ENCODE measurements at places on chromosomes 13 and 19. TPM values are rescaled to one million over a fixed set of nuclear protein-coding genes. Genes with fewer than 3 reads are reported as not detected.

RHPN2 gene
- not detected for total RNA-seq

DHDH gene
- not detected for total RNA-seq

ZNF888 gene
- 0.43 TPM for total RNA-seq

IRF2BP1 gene
- 45.7 TPM for total RNA-seq

NPHS1 gene
- not detected for total RNA-seq

PSG4 gene
- not detected for total RNA-seq

DNA sequence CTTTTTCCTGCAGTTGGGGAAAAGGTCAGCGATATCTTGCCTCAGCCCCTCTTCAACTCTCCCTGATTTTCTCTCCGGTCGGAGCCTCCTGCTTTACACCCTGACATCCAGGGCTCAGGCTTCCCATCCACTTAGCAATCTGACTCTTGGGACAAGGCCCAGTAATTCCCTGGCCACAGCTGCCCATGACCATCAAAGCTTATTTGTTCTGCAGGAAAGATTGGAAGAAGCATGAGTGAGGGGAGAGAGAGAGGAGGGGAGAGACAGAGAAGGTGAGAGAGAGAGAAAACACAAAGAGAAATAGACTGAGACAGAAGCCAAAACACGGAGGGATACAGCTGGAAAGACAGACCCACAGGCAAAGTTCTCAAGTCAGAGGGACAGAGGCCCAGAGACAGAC, 13.7 kb downstream of the SYT3 start:
- no peak for DNase-seq
- H3K36me3 ChIP-seq: no peaks in the 10 kb centered on the region
- H3K4me1 ChIP-seq: no peaks in the 10 kb centered on the region
- H3K4me3 ChIP-seq: no peak overlapping the region

GRCh38 chr19:56080669-56081401, 40.3 kb downstream of the ZNF787 start:
- no peaks in the 10 kb centered on the region for H3K36me3 ChIP-seq
- no peaks in the 10 kb centered on the region for H3K4me1 ChIP-seq
- no peak overlapping the region for H3K27ac ChIP-seq
- H3K4me3 ChIP-seq: peak overlapping the region; percentile 45

GRCh38 chr19:31627620-31628365, 278.6 kb upstream of the TSHZ3 start:
- no peak overlapping the region for H3K4me3 ChIP-seq
- no peaks in the 10 kb centered on the region for H3K36me3 ChIP-seq
- no peaks in the 10 kb centered on the region for H3K27me3 ChIP-seq
- H3K4me1 ChIP-seq: no peaks in the 10 kb centered on the region

- peaks cover 17% of the 10 kb centered on the region for H3K4me1 ChIP-seq
- peaks cover 11% of the 10 kb centered on the region for H3K27me3 ChIP-seq
- H3K4me3 ChIP-seq: no peak overlapping the region
- no peaks in the 10 kb centered on the region for H3K36me3 ChIP-seq
These were observed 1.6 kb upstream of the DIRAS1 start for GRCh38 chr19:2722541-2723344.

GRCh38 chr13:48334534-48335127, 31.1 kb downstream of the RB1 start:
- H3K36me3 ChIP-seq: peaks cover 3% of the 10 kb centered on the region
- no peak overlapping the region for H3K27ac ChIP-seq
- DNase-seq: no peak
- no peaks in the 10 kb centered on the region for H3K4me1 ChIP-seq
- H3K27me3 ChIP-seq: no peaks in the 10 kb centered on the region

- H3K36me3 ChIP-seq: no peaks in the 10 kb centered on the region
- no peak overlapping the region for H3K27ac ChIP-seq
- H3K27me3 ChIP-seq: no peaks in the 10 kb centered on the region
These were observed 10.7 kb downstream of the APLP1 start for GRCh38 chr19:35879068-35879467.

DNA sequence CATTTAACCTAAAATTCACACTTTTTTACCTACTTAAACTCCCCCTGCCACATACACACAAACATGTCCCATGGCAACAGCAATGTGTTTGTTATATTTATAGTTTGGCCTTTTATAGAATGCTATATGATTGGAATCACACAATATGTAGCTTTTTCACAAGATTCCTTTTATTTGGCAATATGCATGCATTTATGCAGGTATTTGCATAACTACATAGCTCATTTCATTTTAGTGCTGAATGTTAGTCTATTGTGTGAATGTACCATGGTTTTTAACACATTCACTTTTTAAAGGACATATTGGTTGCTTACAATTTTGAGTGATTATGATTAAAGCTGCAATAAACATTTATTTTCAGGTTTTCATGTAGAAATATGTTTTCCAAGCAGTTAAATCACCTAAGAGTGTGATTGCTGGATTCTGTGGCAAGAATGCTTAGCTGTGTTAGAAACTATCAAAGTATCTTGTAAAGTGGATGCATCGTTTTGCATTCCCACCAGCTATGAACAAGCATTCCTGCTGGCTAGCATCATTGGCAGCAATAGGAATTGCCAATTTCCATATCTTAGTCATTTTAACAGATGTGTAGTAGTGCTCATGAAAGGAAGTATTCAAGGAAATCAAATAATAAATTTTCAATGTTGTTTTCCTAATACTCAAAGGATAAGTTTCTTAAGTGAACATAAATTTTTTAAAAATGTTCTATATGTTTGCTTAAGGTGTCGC, 557.0 kb downstream of the SLITRK1 start:
- H3K27me3 ChIP-seq: no peaks in the 10 kb centered on the region
- no peaks in the 10 kb centered on the region for H3K36me3 ChIP-seq
- H3K4me3 ChIP-seq: no peak overlapping the region
- no peaks in the 10 kb centered on the region for H3K4me1 ChIP-seq
- H3K27ac ChIP-seq: no peak overlapping the region

DNA sequence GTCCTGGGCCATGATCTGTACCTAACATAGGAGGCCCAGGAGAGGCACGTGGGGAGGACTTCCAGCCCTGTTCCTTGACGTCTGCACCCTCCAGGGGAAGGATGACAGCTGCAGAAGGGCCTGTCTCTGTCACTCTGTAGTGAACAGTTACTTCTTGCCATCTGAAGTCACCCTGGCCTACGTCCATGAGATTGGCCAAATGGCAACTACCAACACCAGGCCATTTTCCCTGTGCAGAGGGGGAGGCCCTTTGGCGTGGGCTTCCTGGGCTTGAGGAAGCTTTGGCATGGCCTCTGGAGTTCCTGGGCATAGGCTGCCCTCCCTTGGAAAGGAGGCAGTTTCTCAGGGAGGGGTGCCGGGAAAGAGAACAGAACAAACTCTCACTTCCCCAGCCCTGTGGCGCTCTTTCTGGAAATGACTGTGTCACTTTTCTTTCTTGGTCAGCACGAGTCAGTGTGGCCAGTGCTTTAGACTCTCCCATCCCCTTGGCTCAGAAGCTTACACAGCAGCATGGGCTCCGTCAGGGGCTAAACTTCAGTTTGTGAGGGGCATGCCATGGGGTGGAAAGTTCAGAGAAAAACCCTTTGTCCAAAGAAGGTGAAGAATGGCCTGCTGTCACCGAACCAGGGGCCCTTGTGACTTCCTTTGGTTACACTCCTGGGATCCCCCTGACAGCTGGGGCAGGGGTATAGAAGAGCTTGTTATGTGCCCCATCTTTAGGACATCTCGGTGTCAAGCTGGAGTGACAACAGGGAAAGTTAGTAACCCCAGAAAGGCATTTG, 5.3 kb downstream of the CARM1 start:
- no peaks in the 10 kb centered on the region for H3K27me3 ChIP-seq
- DNase-seq: peak; percentile 74
- H3K36me3 ChIP-seq: no peaks in the 10 kb centered on the region
- H3K4me3 ChIP-seq: no peak overlapping the region

DNA sequence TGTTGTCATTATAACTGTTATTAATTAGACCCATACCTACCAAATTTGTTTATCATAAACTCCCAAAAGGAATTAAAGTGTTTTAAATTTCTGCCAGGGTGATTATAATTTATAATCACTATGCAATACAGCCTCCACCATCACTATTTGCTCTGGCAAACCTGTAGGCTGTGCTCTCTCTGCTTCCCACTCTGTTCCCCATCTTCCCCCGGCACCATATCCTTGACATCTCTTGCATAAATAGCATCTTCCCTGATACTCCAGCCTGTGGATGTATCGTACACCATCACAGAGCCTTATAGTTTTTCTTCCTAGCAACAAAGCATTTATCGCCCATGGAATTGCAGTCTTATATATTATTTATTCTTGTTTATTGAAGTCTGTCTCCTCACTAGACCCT, 181.5 kb upstream of the TSC22D1 start:
- no peak overlapping the region for H3K27ac ChIP-seq
- no peaks in the 10 kb centered on the region for H3K36me3 ChIP-seq
- DNase-seq: no peak
- no peaks in the 10 kb centered on the region for H3K27me3 ChIP-seq
- no peak overlapping the region for H3K4me3 ChIP-seq
- no peaks in the 10 kb centered on the region for H3K4me1 ChIP-seq

DNA sequence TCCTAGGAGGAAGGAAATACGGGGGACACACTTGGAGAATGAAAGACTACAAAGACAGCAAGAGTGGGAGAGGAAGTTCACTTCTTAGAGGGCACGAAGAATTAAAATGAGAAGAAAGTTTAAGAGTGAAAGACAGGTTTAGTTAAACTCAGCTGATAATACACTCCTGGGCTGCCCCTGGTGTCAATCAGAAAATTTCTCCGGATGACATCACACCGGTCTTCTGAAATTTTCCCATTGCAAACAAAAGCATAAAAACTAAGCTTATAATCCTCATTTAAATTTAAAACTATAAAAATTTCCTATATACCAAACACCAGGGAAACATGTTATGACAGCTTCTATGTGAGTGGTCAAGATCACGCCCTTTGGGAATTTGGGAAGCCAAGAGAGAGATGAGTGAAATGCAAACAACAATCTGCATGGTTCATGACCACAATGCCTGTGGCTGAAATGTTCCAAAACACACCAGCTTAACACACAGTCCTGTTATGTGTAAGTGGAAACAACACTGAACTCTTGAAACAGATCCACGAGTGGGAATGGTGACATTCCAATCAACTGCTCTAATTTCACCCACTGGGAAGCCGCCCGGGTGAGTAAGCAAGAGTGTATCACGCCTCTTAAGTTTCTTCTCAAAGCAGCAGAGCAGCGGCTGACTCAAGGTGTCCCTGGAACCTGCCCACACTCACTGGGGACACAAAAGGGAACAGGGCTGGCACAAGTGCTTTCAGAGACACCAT, 49.0 kb downstream of the BRD4 start:
- H3K27ac ChIP-seq: peak overlapping the region; percentile 58
- H3K4me1 ChIP-seq: peaks cover 45% of the 10 kb centered on the region
- H3K36me3 ChIP-seq: no peaks in the 10 kb centered on the region
- no peaks in the 10 kb centered on the region for H3K27me3 ChIP-seq
- peak; percentile 63 for DNase-seq
- no peak overlapping the region for H3K4me3 ChIP-seq

DNA sequence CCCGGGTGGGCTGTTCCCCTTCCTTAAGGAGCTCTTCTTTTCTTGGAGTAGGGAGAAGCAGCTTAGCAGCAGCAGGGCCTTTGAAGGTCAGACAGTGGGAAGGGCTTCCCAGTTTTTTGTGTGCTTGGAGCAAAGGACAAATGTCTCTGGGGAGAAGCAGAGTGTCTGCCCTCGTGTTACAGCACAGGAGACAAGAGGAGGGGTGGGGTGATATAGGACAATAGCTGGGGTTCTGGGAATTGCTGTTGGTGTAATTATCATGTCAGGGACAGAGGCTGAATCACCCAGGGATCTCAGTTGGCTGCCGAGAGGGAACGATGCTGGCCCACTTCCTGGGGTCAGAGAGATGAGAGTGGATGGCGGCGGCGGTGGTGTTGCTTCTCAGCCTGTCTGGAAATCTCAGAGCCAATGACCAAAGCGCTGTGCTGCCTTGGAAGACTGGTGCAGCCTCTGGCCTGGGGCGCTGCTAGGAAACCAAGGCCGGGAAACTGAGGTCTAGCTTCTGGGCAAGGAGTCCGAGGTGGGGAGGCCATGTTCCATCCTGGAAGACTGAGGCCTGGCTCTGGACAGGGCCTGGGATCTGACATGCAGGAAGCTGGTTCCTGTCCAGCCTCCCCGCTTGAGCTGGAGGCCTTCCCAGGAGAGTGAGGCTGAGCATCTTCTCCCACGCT, 1.2 kb downstream of the INAFM1 start:
- H3K27me3 ChIP-seq: no peaks in the 10 kb centered on the region
- DNase-seq: peak; percentile 80

DNA sequence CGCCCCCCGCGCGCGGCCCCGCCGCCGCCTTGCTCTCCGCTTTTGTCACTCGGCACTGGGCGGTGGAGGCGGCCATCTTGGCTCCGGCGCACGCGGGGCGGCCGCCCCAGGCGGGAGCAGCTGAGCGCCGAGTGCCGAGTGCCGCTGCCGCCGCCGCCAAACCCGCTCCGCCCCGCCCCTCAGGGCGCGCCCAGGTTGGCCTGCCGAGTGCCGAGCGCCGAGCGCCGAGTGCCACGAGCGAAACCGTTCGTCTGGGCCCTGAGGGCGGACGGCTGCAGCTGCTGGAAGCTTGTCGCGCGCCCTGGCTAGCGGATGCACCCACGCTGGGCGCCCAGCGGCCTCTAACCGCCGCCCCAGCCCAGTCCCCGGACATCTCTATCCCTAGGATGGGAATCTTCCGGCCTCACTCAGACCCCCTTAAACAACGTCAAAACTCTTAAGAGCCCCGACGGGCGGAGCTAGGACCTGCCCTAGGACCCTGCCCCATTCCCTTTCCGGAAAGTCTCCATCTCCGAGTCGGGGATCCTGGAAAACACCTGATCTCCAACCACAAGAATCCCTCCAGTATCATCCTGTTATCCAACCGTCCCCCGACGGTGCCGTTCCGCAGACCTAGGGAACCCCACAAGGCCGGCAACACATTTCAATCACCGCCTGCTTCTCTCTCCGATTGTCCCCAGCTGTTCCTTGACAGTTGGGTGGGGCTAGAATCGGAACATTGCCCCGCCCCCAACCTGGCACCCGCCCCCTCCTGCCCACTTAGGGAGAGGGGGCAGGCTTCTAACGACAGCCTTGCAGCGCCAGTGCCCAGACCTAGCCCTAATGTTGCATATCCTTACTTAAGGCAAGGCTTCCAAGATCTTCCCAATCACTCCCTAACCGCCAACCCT, 14.1 kb upstream of the AKAP8L start:
- H3K36me3 ChIP-seq: peaks cover 10% of the 10 kb centered on the region
- H3K4me1 ChIP-seq: peaks cover 37% of the 10 kb centered on the region
- peak overlapping the region; percentile 89 for H3K27ac ChIP-seq
- H3K4me3 ChIP-seq: peak overlapping the region; percentile 92
- no peaks in the 10 kb centered on the region for H3K27me3 ChIP-seq
- peak; percentile 33 for DNase-seq

GRCh38 chr13:73321043-73321442, 262.2 kb downstream of the KLF5 start:
- no peaks in the 10 kb centered on the region for H3K36me3 ChIP-seq
- no peak for DNase-seq
- no peaks in the 10 kb centered on the region for H3K4me1 ChIP-seq

DNA sequence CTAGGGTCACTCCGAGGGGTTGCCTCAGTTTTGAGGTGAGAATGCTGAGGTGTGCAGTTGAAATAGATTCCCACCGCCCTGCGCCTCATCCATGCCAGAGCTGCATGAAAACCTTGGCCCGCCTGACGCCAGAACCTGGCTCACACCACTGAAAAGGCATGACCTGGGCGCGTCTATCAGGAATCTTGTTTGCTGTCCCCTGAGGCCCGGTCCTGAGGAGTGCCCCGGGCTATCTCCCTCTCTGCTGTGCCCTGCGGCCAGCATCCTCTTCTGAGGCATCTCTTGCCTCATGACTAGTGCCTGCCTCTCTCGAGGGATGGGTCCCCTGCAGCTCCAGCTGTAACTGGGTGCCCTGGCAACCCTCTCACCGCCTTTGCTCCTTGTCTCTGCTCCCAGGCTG, 28.1 kb downstream of the SMARCA4 start:
- no peak for DNase-seq
- no peaks in the 10 kb centered on the region for H3K27me3 ChIP-seq
- no peak overlapping the region for H3K4me3 ChIP-seq
- H3K36me3 ChIP-seq: peaks cover 86% of the 10 kb centered on the region
- H3K4me1 ChIP-seq: no peaks in the 10 kb centered on the region
